CD14-positive monocyte (primary cell): ENCODE measurements at places on chromosomes 5 and 9.

GRCh38 chr9:134405527-134405926 lies 79.3 kb downstream of the RXRA start:
- DNase-seq: peak; percentile 90

- DNase-seq: no peak
These were observed 94.8 kb upstream of the SEMA6A start for GRCh38 chr5:116669261-116670031.

DNA sequence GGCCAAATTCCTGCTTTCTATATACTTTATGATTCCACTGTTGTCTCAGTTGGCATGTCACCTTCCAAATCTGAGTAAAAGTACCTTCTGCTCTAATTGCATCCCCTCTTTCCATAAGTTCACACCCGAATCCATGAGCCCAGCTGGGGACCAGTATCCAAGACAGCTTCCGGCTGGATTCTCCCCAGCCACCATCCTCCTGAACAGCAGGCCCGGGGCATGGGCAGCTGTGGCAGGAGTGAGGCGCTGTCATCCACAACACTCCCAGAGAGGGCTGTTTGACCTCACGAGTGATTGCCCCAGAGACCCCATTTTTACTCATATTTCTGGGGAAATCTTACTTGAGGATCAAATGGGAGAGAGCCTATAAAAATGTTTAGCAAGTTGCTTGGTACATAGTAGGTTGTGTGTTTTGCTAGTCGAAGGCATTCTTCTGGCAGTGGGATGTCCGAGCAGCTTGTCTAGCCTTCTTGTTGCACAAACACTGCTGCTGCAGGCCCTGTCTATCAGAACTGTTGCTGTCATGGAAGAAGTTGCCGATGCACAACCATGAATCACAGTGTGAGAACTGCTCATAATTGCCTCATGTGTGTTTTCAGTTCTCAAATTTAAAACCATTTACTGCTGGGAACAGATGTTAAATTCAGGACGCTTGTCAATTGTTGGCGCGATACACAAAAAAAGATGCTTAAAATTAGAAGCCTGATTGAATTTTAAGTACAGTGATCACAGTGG lies 93.8 kb downstream of the HSPA4 start:
- DNase-seq: peak; percentile 3

DNA sequence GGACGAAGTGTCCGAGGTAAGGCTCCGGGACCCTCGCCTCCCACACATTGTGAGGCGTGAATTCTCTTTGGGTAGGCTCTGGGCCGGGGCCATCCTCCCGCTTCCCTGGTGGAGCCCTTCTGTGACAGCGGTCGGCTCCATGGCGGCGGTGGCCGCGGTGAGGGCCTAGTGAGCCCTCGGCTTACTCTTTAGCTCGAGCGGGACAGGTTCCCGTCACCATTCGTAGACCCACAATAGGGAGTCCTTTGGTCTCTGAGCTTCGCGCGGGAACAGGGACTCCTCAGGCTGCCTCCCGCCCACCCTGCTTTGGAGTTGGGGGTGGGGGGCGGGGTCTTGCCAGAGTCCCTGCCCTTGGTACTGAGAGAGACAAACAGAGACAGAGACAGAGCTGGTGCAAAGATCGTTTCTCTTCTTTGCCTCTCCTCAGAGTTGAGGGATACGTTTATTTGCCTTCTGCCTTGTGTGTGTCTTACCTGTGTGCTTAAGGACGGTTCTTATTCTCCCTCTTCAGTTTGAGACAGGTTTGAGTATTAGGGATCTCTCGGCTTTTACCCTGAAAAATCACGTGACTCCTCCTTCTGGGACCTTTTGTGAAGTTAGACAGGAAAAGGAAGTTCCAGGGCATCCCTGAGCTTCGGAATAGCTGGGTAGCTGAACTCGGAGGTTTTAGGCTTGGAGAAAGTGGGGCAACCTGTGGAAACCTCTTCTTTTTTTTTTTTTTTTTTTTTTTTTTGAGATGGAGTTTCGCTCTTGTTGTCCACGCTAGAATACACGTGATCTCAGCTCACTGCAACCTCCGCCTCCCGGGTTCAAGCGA lies 833 bp downstream of the ANKHD1 start:
- DNase-seq: peak; percentile 49

- DNase-seq: no peak
These were observed 160.5 kb downstream of the FGF18 start for GRCh38 chr5:171579976-171580411.

DNA sequence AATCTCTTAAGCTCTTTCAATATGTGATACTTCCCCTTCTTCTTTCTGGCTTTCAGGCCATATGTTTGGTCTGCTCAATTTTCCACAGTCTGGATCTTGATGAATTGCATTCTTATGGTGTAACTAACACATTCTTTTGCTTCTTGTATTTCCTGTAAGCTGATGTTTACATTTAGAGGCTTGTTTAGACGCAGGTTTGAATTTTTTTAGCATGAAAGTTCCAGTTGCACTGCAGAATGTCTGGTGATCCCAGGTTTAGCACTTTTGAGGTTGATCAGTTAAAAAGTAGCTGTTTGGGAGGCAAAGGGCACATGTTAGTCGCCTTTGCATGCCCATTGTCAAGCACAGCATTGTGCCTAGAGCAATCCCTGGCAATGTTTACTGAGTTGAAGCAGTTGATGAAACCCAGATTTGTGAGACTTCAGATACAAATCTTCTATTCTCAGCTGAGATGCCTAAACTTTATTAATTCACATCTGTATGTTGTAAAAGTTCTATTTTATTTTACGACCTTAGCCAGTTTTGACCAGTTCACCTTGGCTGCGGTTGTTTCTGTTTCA lies 59.6 kb upstream of the SPATA31C2 start:
- no peak for DNase-seq
